ENCODE measurements at places on chromosomes 7 and 10. TPM values are rescaled to one million over a fixed set of nuclear protein-coding genes. Genes with fewer than 3 reads are reported as not detected.

The STEAP4 gene
- 0.04 TPM for polyA plus RNA-seq

DNA sequence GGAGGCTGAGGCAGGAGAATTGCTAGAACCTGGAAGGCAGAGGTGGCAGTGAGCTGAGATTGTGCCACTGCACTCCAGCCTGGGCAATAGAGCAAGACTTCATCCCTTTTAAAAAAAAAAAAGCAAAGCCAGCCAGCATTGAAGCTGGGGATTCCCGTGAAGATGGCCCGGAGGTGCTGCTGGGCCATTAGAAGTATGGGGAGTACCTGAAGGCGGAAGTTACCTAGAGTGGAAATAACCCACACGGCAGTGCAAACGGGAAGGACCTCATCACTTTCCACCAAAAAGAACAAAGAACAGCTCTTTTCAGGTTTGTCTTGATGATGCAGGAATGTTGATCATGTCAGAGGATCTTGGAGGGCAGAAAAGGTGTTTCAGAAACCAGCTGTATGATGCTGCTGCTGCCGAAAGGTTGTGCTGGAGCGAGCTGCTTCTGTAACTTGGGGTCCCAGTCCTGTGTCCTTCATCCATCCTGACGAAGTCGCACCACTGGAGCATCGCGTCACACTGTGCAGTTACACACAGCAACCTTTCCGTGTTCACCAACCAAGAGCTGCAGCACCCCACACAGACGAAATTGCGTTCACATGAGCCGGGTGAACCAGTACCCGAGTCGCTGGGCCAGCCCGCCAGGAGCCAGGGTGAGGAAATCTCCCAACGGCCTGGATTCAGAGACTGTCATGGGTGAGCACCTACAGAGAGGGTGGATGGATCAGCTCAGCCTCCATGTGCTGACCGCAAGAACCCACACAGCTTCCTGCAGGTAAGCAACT lies 8.2 kb downstream of the ZFAND2A start:
- H3K36me3 ChIP-seq: peaks cover 51% of the 10 kb centered on the region
- peaks cover 12% of the 10 kb centered on the region for H3K4me1 ChIP-seq
- no peak overlapping the region for H3K4me3 ChIP-seq
- no peaks in the 10 kb centered on the region for H3K27me3 ChIP-seq

DNA sequence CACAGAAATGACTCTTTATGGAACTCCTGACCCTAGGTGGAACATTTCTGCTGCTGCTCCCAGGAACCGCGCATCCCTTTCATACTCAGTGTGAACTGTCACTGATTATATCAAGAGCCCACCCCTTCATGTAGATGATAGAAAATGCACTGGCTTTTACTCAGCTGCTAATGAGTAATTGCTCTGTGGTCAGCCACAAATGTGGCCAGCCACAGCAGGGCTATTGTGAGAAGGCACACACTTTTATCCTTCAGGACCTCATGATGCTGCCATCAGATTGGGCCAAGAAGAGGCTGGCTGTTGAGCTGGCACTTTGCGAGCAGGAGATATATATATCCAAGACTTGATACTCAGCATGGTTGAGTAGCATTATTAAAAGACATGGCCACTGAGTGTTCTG lies 124.7 kb downstream of the CFAP58 start:
- DNase-seq: no peak
- no peak overlapping the region for H3K27ac ChIP-seq
- no peak overlapping the region for H3K4me3 ChIP-seq
- no peaks in the 10 kb centered on the region for H3K4me1 ChIP-seq

- no peaks in the 10 kb centered on the region for H3K27me3 ChIP-seq
- H3K27ac ChIP-seq: peak overlapping the region; percentile 86
- peaks cover 19% of the 10 kb centered on the region for H3K4me1 ChIP-seq
- no peaks in the 10 kb centered on the region for H3K36me3 ChIP-seq
- DNase-seq: peak; percentile 30
These were observed 97.4 kb upstream of the PIK3CG start for GRCh38 chr7:106767498-106768323.

DNA sequence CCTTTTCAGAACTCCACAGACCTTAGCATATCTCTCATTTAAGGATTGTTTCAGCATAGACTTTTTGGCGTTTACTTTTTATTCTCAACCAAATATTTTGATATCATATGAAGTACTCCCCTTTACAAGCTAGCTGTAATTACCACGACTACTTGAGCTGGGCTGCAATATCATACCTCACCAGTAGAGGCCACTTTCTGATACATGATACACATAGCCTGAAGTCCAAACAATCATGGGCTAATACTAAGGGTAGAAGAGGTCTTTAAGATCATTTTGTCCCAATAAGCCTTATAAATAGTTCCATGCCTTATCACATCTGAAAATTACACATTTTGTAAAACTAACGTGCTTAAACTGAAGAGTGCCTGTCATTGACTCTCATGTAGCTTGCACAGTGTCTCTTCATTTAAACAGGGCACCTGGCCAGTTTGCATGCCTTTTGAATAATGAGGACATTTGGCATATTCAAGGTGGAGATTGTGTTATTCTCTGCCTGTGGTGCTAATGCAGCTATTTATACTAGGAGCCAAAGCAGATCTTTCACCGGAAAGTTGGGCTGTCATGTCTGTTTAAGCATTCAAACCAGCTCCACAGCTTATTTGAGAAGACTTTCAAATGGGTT lies 403.7 kb upstream of the ZMIZ1 start:
- H3K4me3 ChIP-seq: no peak overlapping the region
- H3K27ac ChIP-seq: no peak overlapping the region
- DNase-seq: no peak
- H3K27me3 ChIP-seq: peaks cover 16% of the 10 kb centered on the region
- H3K4me1 ChIP-seq: no peaks in the 10 kb centered on the region

GRCh38 chr10:43166207-43166879 lies 28.1 kb downstream of the CSGALNACT2 start:
- no peaks in the 10 kb centered on the region for H3K4me1 ChIP-seq
- H3K27ac ChIP-seq: no peak overlapping the region
- H3K36me3 ChIP-seq: peaks cover 5% of the 10 kb centered on the region
- no peak overlapping the region for H3K4me3 ChIP-seq
- DNase-seq: no peak
- H3K27me3 ChIP-seq: no peaks in the 10 kb centered on the region

DNA sequence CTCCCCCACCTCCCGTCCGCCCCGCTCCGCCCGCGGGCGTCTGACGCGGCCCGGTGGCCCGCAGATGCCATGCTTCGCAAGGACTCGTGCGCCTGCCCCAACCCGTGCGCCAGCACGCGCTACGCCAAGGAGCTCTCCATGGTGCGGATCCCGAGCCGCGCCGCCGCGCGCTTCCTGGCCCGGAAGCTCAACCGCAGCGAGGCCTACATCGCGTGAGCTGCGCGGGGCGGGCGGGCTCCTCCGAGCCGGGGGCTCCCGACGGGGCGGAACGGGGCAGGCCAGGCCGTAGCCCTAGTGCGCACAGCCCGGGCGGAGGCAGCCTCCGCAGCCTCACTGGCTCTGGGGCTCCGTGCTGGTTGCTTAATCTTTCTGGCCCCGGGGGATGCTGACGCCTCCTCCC lies 2.8 kb downstream of the ASIC3 start:
- H3K4me1 ChIP-seq: peaks cover 3% of the 10 kb centered on the region
- DNase-seq: peak; percentile 66
- peaks cover 6% of the 10 kb centered on the region for H3K27me3 ChIP-seq
- H3K4me3 ChIP-seq: no peak overlapping the region
- no peaks in the 10 kb centered on the region for H3K36me3 ChIP-seq
- H3K27ac ChIP-seq: no peak overlapping the region

- no peak overlapping the region for H3K27ac ChIP-seq
- no peak for DNase-seq
- no peak overlapping the region for H3K4me3 ChIP-seq
- no peaks in the 10 kb centered on the region for H3K36me3 ChIP-seq
- no peaks in the 10 kb centered on the region for H3K4me1 ChIP-seq
These were observed 1014.7 kb downstream of the NRG3 start for GRCh38 chr10:82889728-82890127.

DNA sequence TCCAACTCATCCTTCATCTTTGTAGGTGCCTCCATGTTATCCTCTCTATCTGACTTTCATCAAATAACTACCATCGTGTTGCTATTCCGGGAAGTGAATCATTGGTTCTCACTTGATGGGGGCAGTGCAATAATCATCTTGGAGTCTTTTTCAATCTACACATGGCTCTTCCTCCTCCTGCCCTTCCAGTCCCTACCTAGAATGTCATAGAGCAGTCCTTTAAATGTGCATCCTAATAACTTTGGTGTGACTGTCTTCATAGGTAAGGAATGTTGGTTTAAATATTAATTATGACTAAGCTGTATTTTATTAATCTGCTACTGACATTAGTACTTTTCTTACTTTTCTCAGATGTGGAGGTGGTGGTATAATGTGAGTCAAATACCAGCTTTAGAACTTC lies 8.4 kb upstream of the CDK14 start:
- H3K4me3 ChIP-seq: no peak overlapping the region
- no peak for DNase-seq
- H3K36me3 ChIP-seq: no peaks in the 10 kb centered on the region
- peaks cover 7% of the 10 kb centered on the region for H3K4me1 ChIP-seq
- no peaks in the 10 kb centered on the region for H3K27me3 ChIP-seq

DNA sequence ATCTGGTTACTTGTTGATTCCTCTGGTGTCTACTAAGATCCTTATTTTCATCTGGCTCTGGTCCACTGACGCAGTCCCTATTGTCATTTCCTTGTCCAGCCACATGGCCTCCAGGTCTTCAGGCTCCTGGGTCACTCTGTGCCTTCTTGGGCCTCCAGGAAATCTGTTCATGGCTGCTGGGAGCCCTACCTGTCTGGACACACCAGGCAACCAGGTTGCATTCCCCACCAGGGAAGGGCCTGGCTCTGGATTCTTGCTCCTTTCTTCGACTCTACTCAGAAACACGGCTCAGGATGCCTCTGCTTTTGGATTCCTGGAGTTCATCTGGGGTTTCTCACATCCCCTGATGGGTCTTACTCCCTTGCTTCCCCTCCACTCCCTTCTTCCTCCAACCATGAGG lies 8.0 kb upstream of the PPIF start:
- no peaks in the 10 kb centered on the region for H3K4me1 ChIP-seq
- H3K36me3 ChIP-seq: no peaks in the 10 kb centered on the region
- H3K27me3 ChIP-seq: no peaks in the 10 kb centered on the region
- H3K4me3 ChIP-seq: no peak overlapping the region

All from B cell (primary cell).